ENCODE measurements at places on chromosomes 12 and 14. TPM values are rescaled to one million over a fixed set of nuclear protein-coding genes. Genes with fewer than 3 reads are reported as not detected.

- no peak for DNase-seq
Measured at GRCh38 chr12:110750784-110751461, 8.2 kb upstream of the PPP1CC start.

Gene TGFB3
- 58.0 TPM for polyA plus RNA-seq

DNA sequence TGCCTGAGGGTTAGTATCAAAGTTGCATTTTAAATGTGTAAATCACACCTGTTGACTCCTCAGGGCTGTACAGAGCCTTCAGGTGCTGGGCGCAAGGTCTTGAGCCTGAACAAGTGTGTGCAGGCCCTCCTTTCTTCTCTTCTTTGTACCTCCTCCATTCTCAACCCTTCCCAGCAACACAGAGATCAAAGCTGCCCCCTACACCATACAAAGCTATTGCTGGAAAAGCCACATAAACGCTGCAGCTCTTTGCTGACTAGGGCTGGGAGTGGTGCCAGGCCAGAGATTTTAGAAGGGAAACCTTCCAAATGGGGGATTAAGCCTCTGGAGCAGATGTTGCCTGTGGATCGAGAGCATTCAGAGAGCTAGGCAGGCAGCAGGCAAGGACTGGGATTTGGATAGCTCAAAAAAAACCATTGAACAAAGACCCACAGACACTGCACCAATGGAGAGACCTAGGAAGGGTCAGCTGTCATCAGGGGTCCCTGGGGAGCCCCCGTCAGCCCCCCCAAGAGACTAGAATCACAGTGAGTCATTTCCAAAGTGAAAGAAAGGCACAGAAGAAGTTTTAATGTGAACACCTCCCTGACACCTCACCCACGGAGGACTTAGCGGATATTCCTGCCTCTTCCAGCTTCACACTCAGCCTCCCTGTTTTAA is 18.2 kb upstream of the SUSD6 start:
- peak; percentile 83 for DNase-seq

Gene CD9
- 554 TPM for polyA plus RNA-seq

- no peak for DNase-seq
Measured at GRCh38 chr12:12582193-12582881, 19.7 kb upstream of the DUSP16 start.

GRCh38 chr14:27127838-27128237 is 530.0 kb upstream of the NOVA1 start:
- no peak for DNase-seq

Gene GRIP1
- polyA plus RNA-seq: 2.1 TPM

- no peak for DNase-seq
Measured at GRCh38 chr14:52954346-52955214, 3.7 kb upstream of the FERMT2 start.

GRCh38 chr14:89201645-89202044 is 215.4 kb downstream of the FOXN3 start:
- DNase-seq: no peak

Gene TPPP2
- polyA plus RNA-seq: not detected

Gene RND1
- 1.8 TPM for polyA plus RNA-seq

- DNase-seq: no peak
Measured at GRCh38 chr12:76688631-76689030, 75.3 kb upstream of the ZDHHC17 start.

All from urinary bladder (tissue), 4 donors.